ENCODE measurements at places on chromosomes 1 and 21.

- no peak for DNase-seq
Observed at GRCh38 chr1:11594222-11594621, 60.0 kb downstream of the FBXO2 start.

DNA sequence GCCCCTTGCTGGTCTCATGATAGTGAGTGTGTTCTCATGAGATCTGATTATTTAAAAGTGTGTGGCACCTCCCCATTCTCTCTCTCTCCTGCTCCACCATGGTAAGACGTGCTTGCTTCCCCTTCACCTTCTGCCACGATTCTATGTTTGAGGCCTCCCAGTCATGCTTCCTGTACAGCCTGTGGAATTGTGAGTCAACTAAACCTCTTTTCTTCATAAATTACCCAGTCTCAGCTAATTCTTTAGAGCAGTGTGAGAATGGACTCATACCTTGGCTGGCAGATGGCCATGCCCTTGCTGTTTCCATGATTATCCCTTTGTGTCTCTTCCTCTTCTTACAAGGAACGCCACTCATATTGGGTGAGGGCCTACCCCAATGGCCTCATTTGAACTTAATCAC lies 40.3 kb downstream of the PSMG1 start:
- no peak for DNase-seq

DNA sequence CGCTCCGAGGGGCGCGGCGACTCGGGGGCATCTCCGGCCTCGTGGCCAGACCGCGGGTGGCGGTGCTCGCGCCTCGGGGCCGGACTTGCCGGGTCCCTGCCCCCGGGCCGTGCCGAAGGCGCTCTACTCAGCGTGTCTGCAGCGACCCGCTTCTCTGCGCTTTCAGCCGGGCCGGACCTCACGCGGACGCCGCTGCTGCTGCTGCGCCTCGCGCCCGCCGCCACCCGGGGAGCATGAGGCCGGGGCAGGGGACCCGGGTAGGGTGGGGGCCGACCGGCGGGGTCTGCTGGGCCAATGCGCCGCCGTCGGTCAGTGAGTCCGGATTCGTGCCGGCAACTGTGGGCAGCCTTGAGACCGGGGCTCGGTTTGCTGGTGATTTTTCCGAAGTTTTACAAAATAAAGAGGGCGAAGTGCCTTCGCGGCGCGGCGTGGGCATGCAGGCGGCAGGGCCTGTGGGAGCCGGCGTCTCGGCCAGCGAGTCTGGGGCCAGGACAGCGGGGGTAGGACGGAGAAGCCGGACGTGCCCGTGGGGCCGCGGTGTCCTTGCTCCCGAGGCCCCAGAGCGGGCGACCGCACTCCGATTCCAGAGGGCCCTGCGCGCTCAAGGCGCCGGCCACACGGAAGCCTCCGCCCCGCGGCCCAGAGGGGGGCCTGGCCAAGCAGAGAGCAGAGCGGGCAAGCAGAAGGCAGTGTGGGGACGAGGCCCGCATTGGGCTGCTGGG lies 749 bp downstream of the FAM163A start:
- no peak for DNase-seq

- DNase-seq: no peak
Observed at GRCh38 chr1:37465593-37466517, 8.5 kb upstream of the ZC3H12A start.

- DNase-seq: no peak
Observed at GRCh38 chr1:203656796-203657747, 30.4 kb downstream of the ATP2B4 start.

DNA sequence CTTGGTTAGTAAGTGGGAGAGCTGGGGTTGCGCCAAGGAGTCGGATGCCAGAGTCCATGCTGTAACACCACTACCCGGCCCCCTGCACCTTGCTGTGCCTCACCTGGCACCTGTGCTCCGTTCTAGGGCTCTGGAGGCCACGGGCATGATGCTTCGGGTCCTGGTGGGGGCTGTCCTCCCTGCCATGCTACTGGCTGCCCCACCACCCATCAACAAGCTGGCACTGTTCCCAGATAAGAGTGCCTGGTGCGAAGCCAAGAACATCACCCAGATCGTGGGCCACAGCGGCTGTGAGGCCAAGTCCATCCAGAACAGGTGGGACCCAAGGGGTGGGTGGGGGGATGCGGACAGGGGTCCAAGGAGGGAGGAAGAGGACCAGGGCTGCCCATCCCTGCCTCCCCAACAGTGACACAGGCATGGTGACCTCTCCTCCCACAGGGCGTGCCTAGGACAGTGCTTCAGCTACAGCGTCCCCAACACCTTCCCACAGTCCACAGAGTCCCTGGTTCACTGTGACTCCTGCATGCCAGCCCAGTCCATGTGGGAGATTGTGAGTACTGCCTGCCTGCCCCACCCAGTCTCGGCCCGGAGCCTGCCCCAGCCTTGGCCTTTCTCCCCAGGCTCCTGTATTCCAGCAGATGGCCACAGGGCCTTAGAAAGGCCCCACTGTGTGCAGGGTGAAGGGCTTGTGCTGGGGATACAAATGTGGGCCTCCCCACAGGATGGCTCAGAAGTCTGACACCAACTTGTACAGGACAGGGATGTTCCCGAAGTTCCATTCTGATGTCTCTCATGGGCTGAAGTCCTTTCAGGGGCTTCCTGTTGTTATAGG lies 9.6 kb upstream of the HTR6 start:
- no peak for DNase-seq

DNA sequence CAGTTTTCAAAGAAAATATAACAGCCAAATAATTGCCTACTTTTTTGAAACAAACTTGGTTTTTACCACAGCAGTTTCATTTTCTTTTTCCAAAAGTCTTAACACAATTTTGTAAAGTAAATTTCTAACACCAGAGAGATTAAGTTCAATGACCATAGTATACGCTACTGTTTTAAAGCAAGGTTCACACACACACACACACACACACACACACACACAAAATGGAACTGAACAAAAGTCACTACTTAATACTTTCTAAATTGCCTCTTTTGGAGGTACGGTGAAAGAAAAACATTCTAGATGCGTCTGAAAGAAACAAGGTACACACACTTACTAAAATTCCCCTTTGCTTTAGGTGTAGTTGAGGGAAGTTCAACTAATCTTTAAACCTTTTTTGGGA lies 30.1 kb downstream of the C21orf91 start:
- DNase-seq: no peak

- DNase-seq: no peak
Observed at GRCh38 chr1:89910780-89911179, 84.1 kb upstream of the ZNF326 start.

DNA sequence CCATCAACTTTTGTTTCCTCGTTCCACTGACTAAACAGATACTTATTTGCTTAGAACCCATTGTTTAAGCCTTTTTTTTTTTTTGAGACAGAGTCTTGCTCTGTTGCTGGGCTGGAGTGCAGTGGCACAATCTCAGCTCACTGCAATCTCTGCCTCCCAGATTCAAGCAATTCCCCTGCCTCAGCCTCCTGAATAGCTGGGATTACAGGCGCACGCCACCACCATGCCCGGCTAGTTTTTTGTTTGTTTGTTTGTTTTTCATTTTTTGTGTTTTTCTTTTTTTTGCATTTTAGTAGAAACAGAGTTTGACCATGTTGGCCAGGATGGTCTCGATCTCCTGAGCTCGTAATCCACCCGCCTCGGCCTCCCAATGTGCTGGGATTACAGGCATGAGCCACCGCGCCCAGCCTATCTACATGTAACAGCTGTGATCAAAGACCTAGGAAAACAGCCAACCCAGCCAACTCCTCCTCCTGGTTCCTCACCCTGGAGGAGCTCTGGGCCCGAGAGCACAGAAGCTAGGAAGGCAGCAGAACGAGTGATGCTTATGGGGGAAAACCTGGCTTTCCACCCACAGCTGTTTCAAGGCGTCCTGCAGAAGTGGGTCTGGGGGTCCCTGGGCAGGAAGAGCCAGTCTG lies 32.9 kb downstream of the KCNN3 start:
- DNase-seq: no peak

DNA sequence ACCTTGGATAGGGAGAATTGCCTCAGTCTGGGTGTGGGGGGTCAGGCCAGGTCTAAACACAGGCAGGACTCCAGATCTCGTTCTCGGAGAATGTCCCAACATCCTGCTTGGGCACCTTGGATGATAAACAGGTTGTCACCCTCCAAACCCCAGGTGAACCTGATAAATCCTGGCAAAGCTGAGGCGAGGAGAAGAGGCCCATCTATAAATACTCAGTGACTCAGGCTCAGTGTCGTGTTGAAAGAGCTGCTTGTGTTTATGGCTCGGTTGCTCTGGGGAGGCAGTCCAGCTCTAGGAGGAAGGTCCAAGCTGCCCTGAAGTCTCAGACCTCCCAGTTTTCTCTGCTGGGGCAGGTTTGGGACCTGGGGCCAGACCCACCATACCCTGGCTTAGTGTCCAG lies 15.8 kb upstream of the TRIM63 start:
- no peak for DNase-seq

- no peak for DNase-seq
Observed at GRCh38 chr1:55600242-55600641, 385.1 kb upstream of the USP24 start.

DNA sequence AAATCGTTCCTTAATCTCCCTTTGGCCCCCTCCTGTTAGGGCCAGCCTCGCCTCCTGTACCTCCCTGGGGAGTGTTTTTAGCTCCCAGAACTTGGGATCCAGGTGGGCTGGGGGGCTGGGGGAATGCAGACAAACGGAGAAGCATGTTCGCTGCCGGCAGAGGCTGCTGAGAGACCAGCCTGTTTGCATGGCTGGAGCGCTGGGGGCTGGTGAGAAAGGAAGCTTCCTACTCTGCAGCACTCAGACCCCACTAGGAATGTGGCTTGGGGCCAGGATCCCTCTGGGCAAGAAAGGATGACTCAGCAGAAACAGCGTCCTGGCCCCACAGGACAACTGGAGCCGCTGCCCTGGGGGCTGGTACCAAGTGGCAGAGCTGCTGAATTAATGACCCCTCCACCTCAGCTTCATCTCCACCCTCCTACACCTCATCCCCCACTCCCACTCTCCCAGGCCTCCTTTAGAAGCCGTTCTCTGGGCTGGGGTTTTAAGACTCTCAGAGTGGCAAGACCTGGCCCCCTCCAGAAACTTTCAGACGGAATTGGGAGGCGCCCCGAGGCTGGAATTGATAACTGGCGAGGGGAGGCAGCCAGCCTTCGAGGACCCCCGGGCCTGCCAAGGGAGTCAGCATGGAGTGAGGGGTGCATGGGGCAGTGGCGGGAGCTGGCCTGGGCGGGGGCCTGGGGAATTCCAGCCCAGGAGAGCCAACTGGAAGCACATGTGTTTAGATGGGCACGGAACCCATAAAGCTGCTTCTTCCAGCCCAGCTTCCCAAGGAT lies 28.5 kb upstream of the EPS8L3 start:
- no peak for DNase-seq

DNA sequence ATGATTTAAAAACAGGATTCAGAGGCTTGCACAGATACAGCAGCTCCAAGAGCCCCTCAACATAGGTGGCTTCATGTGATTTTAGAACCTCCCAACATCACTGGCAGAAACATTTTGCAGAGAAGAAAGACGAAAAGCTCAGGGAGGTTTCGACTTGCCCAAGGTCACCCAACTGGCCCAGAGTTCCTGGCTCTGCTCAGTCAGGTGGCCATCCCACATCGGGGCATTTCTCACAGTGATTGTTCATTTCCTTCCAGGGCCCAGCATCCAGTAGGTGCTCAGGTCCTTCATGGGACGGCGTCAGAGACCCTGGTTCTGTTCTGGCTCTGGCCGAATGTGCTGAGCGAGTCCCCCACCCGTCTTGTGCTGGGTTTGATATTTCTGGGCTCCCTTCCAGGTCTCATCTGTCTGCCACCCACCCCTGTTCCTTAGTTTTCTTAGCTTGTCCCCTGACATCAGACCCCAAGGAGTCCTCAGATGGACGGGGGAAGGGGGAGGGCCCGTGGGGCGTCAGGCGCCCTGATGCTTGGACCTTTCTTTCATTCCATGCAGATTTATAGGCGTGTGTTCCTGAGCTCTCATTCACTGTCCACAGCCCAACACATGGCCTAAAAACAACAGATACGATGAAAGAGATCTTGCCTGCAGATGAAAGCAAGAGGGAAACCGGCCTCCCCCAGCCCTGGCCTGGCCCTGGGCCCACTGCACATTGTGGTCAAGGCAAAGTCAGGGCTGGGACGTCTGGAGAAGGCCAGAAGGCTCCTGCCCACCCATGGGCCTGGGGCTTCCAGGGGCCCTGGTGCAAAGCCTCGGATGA lies 123.1 kb upstream of the ZBTB40 start:
- no peak for DNase-seq

DNA sequence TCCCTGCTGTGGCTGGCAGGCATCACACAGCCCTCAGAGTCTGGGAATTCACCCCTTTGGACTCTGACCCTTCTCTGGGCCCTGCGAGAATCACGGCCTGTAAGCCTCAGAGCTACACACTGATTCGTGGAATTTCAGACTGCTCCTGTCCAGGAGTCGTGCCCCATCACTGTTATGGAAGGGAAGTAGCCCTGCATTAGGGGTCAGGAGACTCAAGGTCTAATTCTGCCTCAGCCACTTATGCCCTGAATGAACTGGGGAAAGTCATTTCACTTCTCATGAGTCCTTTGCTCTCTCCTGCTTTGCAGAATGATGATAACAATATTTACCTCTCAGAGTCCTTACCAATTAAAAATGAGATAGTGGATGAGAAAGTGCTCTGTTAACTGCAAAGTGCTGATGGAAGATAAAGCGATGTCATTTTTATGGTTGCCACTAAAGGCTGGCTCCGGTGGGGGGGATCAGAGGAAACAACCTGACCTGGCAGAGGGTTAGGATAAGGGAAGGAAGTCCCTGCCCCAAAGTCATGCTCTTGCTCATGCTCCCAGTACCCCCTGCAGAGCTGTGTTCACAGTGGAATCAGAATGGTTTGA lies 148.6 kb upstream of the CD34 start:
- DNase-seq: no peak

- no peak for DNase-seq
Observed at GRCh38 chr1:192668409-192668983, 32.5 kb downstream of the RGS13 start.

DNA sequence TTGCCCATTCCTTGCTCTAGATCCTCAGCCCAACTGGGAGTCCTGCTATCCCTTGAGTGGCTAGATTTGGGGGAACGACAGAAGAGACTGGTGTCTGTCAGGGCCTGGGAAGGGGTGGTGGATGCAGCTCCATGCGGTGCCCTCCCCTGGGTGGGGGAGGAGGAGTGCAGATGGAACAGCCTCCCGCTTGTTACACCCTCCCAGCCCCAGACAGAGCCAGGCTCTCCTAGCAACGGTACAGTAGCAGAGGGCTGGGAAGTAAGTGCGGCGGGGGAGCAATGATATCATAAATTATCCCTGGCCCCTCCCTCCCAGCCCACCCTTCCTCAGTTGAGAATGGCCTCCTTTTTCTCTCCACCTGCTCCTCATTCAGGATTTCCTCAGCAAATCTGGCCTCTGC lies 37.2 kb downstream of the RHBG start:
- DNase-seq: no peak

GRCh38 chr1:24209097-24209496 lies 22.0 kb upstream of the IFNLR1 start:
- DNase-seq: no peak

- DNase-seq: no peak
Observed at GRCh38 chr1:168273575-168273974, 7.1 kb upstream of the TBX19 start.

DNA sequence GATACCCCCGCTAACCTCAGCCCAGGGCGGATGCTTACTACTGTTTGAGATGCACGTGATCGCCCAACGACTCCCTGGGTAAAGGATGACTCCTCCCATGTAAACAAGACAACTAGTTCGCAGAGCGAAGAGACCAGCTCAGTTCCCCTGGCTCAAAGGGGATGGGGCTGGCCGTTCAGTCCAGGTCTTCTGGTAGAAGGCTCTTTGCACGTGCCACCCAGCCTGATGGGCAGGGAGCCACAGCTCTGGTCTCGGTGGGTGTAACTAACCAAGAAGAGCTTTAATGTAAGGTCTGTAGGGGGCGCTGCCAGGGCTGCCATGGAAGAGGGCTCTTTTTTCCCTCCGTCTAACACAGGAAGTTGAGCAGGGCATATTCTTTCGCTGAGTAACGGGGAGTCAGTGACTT lies 49.4 kb upstream of the PARP1 start:
- DNase-seq: no peak

- no peak for DNase-seq
Observed at GRCh38 chr21:16913010-16913409, 599.8 kb upstream of the CXADR start.
